ENCODE measurements at places on chromosomes 11 and 22.

GRCh38 chr22:37498289-37498909, 12.2 kb upstream of the MFNG start:
- DNase-seq, result no peak

- no peak for DNase-seq
Measured at GRCh38 chr11:122486793-122487495, 168.6 kb upstream of the UBASH3B start.

GRCh38 chr11:11985016-11985715, 23.3 kb downstream of the DKK3 start:
- DNase-seq, result peak; percentile 88

DNA sequence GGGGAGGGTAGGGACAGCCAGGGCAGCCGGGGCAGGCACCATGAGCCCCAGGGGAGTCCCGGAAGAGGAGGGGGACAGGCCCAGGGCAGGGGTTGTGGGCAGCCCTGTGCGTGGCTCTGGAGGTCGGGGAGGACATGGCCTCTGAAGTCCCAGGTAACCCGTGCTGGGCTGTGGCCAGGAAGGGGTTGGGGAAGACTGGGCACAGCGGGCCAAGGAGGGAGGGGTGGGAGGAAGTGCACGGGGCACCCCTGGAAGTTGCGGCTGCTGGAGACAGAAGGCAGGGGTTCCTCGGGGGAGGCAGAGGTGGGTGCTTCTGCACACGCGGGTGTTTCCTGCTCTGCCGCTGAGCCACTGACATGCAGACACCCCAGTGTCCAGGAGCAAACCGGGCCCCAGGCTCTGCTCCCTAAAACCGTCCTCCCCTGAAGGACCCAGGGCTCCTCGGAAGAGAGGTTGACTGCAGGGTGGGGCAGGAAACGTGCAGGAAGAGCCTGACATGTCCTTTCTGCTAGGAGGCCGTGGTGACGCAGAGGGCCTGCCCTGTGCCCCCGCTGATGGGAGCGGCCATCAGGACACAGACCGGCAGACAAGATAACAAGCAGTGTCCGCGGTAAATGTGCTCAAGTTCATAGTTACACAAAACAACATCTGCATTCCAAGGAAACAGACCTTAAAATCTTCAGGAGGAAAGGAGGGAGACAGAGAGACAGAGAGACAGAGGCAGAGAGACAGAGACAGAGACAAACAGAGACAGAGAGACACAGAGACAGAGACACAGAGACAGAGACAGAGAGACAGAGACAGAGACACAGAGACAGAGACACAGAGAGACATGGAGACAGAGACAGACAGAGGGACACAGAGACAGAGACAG, 5.7 kb downstream of the TNNI2 start:
- DNase-seq, result no peak

- no peak for DNase-seq
Measured at GRCh38 chr11:108854346-108854745, 189.5 kb downstream of the DDX10 start.

DNA sequence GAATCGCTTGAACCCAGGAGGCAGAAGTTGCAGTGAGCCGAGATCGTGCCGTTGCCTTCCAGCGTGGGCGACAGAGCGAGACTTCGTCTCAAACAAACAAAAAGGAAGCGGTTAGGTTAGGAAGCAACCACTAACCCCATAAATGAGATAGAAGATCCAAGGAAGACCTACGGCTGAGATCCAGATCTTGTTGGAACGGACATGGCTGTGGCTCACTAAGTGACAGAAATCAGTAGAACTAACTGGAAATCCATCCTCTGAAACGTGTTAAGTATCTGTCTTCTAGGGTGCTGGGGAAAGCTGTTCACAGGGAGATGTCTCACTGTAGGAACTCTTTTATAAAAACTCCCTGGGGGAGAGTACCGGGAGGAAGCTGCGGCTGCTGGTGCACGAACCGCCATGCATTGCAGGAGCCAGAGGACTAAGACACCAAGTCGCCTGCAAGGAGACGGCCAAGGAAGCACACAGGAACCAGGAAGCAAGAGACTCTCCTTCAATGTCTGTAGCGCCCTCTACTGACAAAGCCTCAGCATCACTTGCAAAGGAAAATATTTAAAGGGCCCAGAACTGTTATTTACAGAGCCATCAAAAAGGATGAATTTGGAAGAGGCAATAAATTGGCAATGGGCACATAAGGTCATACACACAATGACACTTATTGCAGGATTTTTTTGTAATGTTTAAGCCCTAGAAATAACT, 16.9 kb upstream of the SPTY2D1 start:
- peak; percentile 55 for DNase-seq

GRCh38 chr11:2271077-2271326, 614 bp upstream of the ASCL2 start:
- no peak for DNase-seq

GRCh38 chr11:77661670-77662069, 24.1 kb upstream of the CLNS1A start:
- no peak for DNase-seq

GRCh38 chr22:39699631-39700360, 129.2 kb downstream of the CACNA1I start:
- DNase-seq, result no peak

GRCh38 chr22:45547731-45548130, 45.0 kb downstream of the FBLN1 start:
- no peak for DNase-seq

GRCh38 chr11:110478410-110478809, 48.7 kb downstream of the FDX1 start:
- no peak for DNase-seq

- no peak for DNase-seq
Measured at GRCh38 chr11:15764326-15764725, 592.0 kb downstream of the SOX6 start.

DNA sequence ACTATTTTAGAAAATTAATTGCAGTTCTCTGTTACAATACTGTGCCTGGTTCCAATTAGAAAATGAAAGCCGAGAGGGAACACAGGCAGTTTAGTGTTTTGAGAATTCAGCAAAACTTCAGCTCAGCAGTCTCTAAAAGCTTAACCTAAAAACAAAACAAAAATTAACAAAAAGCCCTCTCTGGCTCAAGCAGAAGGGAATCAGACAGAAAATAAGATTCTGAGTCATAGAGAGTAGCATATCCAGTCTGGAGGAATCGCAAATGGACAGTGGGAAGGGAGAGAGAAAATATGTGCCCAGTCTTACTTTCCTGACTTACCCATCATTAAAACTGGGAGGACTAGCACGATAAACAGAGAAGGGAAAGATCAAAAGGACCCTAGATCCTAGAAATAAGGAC, 38.1 kb upstream of the CHRM4 start:
- no peak for DNase-seq

- no peak for DNase-seq
Measured at GRCh38 chr11:122895563-122895962, 13.0 kb downstream of the JHY start.

DNA sequence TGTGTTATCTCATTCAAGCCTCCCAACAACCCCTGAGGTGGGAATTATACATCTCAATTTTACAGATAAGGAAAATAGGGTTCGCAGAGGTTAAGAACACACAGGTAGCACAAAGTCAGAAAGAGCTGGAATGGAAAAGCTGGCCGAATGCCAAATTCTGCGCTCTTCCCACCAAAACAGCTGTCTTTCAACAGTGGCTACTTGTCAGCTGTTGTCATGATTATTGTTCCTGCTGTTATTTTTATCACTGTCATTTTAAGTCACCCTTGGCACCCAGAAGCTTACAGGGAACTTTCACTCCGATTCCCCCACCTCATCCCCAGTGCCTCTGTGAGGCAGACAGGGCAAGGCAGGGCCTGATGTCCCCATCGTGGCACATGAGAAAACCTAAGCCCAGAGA, 74.5 kb upstream of the CSNK2A3 start:
- DNase-seq, result no peak

DNA sequence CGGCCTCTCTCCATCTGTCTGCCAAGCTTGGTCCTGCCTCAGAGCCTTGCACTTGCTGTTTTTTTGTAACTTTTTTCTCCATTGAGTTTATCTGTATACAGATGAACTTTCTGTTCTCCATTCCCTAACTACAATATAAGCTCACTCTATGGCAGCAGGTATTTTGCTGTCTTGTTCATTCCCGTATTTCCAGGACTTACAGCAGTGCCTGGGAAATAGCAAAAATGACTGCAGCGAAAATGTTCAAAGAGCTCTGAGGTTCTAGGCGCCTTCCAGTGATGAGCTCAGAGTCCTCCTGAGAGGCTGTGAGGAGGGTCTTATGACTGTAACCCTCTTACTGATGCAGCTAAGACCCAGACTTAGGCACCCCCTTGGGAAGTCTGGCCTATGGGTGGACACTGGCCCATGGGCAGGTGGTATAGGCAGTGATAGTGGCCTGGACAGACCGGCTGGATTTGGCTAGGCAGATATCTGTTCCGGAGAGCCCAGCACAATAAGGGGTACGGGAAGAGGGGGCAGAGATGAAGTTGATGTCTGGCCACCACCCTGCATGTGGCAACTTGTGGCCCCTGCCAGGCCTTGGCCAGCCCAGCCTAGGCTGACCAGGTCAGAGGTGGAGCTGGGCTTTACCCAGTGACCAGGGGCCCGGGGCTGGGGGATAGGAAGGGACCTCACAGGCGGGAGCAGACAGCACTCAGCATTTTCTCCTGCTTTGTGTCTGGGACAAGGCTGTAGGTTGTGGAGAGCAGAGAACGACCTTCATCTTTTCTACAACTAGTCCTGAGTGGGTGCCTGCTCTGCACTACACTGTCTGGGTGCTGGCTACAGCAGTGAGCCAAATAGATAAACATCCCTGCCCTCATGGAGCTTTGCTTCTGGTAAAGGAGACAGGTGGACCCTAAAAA, 4.6 kb downstream of the ATF4 start:
- DNase-seq, result no peak

DNA sequence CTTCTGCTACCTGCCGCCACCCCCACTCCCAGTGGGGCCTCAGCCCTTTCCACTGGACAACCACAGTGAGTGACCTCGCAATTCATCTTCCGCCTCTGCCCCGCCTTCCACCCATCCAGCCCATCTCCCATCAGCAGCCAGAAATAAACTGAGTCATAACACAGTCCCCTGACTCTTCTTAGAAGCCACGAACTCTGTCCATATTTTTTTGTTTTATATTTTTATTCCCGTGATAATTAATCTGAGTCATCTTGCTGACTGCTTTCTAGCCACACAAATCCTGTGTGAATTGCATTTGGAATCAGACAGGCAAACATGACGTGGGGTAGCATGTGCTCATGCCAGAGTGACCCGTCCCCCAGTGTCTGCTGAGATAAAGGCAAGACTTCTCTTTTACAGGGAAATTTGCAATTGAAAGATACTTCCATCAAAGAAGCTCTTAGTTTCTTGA, 7.0 kb downstream of the FADD start:
- DNase-seq, result peak; percentile 61

GRCh38 chr11:92380882-92381281, 156.3 kb downstream of the FAT3 start:
- peak; percentile 79 for DNase-seq

DNA sequence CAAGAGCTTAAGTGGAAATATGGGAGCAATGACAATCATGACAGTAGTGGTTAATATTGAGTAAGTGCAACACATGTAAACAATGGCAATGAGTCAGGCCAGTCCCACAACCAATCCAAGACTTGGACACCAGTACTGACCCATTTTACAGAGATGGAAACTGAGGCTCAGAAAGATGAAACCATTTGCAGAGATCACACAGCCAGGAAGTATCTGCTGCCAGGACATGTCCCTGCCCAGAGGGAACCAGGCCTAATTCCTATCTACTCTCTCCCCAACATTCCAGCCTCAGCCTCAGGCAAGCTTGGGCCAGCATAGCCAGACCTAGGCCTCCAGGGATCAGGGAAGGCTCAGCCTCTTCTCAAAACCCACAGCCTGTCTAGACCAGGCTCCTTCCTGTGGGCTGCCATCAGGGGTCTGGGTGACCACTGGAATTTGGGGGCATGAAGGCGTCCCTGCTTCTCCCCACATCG, 395.1 kb downstream of the MN1 start:
- DNase-seq, result no peak

- DNase-seq, result no peak
Measured at GRCh38 chr22:23579870-23580575, at the start of gene IGLL1. Gene IGLL1 (minus strand): TSS chr22:23580290. CDS start chr22:23580190, 100 bp downstream.

Data from fibroblast of skin of abdomen (primary cell).